ENCODE measurements at places on chromosomes 6 and 20.

- no peak for DNase-seq
Measured at GRCh38 chr20:15204234-15204633, 866.8 kb upstream of the FLRT3 start.

GRCh38 chr6:89853068-89853467 is 23.4 kb downstream of the CASP8AP2 start:
- DNase-seq: no peak

- no peak for DNase-seq
Measured at GRCh38 chr6:15352845-15353244, 107.0 kb downstream of the JARID2 start.

DNA sequence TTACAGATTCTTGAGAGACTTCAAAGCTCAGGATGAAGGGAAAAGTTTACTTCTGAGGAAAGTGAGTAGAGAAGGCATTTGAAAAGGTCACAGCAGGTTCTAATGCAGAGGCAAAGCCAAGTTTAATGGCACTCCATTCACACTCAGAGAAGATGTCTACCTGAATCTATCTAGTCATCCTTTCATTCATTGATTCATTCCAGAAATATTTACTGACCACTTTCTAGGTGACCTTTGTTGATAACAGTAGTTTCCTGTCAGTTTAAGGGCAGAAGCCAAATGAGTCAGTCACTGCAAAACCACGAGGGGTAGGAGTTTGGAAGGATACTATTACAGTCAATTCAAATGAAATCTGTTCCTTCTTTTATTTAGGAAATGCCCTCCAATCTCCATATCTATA is 30.8 kb downstream of the FBXO5 start:
- no peak for DNase-seq

All from posterior cingulate gyrus (tissue), 11 donors.